ENCODE measurements at places on chromosomes 2 and 18.

DNA sequence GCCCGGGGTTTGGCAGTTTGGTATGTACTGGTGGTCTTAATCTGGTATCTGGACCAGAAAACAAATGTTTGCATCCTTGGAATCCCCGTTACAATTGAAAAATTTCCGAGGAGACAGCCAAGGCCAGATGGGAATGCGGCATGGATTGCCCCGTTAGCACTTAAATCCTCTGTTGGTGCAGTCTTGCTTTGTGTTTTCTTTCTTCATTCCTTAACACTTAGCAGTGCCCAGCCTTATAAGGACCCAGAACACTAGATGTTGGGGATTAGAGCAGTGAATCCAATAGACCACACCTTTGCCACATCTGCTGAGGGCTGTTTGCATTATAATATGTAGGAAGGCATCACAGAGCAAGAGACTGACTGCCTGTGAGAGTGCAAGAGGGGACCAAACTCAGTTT lies 12.8 kb upstream of the ZNF532 start:
- DNase-seq = no peak

GRCh38 chr2:108236676-108237335 lies 3.0 kb upstream of the SULT1C3 start:
- no peak for DNase-seq

- no peak for DNase-seq
Measured at GRCh38 chr2:164281896-164282295, 339.4 kb downstream of the GRB14 start.

GRCh38 chr2:10160203-10160955 lies 37.8 kb downstream of the RRM2 start:
- DNase-seq = no peak

DNA sequence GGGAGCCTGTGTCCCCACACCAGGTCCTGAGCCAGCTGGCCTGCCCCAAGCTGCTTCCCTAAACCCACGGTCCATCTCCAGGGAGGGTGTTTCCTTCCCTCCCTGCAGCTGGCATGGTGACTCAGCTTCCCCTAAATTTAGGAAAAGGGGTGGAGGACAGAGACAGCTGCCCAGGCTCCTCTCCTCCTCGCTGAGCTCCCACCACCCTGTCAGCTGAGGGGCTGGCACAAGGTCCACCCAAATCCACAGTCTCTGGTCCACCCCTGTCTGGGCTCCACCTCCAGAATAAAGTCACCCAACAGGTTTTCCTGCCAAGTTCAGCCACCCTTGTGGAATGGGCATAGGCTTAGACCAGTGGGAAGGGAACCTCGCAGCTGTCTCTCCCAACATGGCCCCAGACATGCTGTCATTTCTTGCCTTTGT lies 156.5 kb downstream of the TNS1 start:
- DNase-seq = no peak

- DNase-seq = no peak
Measured at GRCh38 chr2:98730707-98731040, 258 bp downstream of the MGAT4A start.

Measured in NCI-H2081 treated with DMSO at 0.1 percent for 48 hours (cell line).